ENCODE measurements at places on chromosomes 12 and 14.
A peak's percentile ranks its signal among the peaks of the same experiment; 100 is the strongest.

DNA sequence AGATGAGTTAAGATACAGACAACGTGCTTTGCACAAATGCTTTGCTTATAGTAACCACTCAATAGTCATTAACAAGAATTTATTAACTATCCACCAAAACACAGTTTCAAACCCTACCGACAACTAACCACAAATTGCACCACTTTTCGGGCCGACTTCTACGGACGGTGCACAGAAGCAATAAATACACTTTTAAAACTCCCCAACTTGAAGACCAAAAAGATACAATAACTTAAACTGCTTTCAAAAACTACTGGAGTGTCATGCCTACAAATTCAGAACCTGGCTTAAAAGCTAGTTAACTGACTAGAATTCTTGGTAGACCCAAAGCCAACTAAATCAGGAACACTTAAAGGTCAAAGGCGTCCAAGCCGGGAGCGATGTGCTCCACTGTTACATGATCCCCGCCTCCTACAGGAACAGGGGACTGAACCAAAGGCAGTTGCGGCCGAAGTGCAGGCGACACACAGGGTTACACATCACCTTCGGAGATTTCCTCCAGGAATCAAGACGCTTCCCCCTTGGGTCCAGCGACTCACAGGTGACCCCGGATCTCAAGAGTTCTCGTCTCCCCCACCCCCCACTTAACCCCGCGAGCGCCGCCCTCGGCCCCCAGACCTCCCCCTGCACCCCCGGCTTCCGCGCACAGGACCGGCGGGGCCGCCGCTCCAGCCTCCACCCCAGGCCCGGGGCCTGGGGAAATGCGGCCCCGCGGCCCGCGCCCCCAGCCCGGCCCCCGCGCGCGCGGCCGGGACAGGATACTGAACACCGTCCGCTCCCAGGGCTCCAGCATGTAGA, 507 bp downstream of the SPTSSA start:
- DNase-seq = peak; percentile 71

GRCh38 chr12:93813972-93814821, 137.0 kb downstream of the CRADD start:
- DNase-seq = no peak

DNA sequence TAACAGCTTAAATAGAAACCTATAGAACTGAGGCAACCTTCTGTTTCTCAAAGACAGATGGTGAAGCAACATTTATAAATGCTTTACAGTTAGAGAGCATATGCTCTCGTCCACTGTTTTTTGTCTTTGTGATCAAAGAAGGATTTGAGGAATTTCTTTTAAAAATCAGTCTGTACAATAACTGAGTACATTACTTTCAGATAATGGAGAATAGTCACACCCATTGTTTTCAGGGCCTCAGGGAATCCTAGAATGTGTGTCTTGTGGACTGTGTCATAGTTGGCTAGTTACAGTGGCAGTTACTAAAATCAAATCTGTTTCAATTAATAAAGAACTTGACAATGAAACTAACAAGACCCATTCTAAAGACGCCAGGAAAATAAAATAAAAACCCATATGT, 107.9 kb downstream of the PRKCH start:
- DNase-seq = no peak

- no peak for DNase-seq
Observed at GRCh38 chr12:124923905-124924734, 9.7 kb upstream of the UBC start.

DNA sequence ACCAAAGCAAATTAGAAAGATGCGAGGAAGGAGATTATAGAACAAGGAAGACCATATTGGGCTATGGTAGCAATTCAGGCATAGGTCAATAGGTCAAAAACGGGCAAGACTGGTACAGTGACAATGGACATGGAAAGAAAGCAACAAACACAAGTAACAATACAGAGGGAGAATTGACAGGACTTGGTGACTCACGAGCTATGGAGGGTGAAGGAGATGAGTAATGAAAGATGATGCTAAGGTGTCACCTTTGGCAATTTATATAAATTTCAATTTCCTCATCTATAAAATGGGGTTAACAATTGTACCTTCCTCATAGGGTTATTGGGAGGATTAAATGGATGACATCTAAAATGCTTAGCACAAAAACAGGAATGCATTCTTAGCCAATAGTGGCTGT, 15.1 kb upstream of the DUSP16 start:
- DNase-seq = no peak

- no peak for DNase-seq
Observed at GRCh38 chr14:50835280-50835679, 4.3 kb upstream of the NIN start.

- DNase-seq = no peak
Observed at GRCh38 chr14:38107216-38107631, 100.5 kb upstream of the SSTR1 start.

DNA sequence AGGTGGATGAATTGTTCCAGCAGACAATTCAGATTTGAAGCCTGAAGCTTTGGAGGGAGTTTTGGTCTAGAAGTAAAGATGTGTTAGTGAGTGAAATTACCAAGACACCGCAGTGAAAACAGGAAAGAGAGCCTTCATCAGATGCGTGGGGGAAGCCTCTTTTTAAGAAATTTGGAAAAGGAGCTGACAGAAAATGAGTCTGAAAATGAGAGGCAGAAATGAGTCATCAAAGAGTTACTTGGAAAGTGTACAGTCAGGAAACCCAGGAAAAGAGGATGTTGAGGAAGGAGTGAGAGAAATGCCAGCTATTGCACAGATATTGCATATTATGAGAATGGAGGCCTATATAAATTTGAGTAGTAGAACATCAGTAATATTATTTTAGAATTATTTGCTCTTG, 520.7 kb downstream of the NRXN3 start:
- DNase-seq = no peak

GRCh38 chr12:66241061-66242043, 52.3 kb downstream of the IRAK3 start:
- DNase-seq = no peak

DNA sequence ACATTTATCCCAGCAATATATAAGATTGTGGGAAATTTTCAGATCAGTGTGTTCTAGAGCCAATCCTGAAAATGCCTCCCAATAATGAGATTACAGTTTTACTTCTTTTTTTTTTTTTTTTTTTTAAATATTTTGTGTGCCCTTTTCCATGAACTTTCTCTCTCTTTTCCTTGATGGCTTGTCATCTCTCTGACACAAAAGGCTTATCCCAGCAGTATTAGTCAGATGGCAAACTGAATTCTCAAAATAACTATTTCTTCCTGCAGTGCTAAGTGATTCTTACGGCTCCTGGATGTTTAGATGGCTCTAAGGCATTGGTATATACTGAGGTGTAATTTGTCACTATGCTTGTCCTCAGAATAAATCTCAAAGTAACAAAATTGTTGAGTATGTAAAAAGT, 86.7 kb downstream of the LRP6 start:
- no peak for DNase-seq

DNA sequence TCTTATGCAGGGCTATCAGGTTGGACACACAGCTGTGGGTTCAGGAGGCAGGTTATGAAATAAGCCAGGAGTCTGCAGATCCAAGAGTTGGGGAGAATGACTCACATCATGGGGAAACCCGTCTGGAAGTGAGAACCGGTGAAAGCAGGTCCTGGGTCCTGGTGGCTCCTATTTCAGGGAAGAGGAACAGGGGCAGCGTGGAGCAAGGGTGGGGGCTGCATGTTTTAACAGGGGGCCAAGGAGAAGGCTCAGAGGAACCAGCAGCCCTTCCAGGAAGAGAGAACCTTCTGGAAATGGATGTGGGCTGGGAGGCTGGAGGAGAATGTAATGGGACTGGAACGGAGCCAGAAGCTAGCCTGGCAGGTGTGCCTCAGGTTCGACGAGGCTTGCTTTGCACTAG, 7.8 kb upstream of the KRT74 start:
- no peak for DNase-seq

GRCh38 chr14:59204305-59204704, 15.8 kb downstream of the DAAM1 start:
- DNase-seq = no peak

- DNase-seq = no peak
Observed at GRCh38 chr12:104218935-104219334, 3.4 kb downstream of the TXNRD1 start.

GRCh38 chr12:41205070-41205709, 17.1 kb downstream of the PDZRN4 start:
- no peak for DNase-seq

GRCh38 chr14:100851946-100852620, 26.2 kb downstream of the MEG3 start:
- no peak for DNase-seq

GRCh38 chr12:65935906-65936901, 111.9 kb downstream of the HMGA2 start:
- DNase-seq = no peak

DNA sequence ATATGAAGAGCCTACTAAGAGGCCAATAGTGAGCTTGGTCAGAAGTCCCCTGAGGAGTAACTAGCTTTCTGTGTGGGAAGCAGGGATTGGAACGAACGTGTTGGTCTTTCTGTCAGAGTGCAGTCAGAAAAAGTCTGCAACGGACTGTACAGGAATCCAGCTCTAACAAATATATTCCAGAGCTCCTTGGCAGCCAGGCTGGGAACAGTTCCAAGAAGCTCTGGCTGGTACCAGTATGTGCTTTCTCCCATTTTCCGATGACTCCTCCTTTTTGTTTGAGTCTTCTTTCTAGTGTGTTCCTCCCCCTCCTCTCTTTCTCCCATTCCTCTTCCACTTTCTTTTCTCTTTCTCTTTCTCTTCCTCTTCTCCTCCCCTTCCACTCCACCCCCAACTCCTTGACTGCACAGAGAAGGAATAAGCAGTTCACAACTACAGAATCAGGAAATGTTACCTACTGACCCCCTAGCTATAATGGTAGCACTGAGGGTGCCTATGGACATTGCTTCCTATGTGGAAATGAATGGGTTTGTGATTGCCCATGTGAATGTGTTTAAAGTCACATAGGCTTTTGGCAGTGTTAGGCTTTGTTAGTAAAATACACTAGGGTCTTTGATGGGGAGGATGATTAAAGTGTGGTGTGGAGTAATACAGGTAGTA, 59.9 kb downstream of the TTLL5 start:
- DNase-seq = no peak

DNA sequence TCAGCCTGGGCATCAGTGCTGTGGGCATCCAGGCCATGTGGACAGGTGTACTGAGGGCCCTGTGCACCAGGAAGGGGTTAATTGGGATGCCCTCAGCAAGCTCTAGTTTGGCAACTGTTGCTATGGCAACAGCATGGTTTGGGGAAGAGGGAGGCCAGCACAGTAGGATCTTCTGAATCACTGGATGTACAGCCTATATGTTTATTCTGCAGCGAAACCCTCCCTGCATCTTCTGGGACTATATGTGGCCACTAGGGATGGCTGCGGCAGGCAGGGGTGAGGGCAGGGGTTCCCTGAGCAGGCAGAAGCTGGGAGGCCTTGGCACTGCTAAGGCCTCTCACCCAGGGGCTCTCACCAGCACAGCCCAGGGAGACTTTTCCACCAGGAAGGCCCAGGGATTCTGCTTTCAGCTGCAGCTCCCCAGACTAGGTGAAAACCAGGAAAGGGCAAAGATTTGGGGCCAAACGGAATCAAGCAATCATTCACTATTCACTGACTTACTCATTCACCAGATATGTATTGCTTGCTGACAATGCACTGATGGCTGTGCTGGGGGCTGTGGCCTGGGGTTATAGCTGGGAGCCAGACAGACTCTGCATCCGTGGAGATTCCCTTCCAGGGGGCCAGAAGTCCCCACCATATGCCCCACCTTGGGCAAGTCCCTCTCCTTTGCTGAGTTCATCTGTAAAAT, 42.8 kb downstream of the IRF2BPL start:
- no peak for DNase-seq

GRCh38 chr12:26821212-26821701, 11.7 kb downstream of the ITPR2 start:
- DNase-seq = no peak

GRCh38 chr14:54362759-54363437, 33.9 kb upstream of the CDKN3 start:
- no peak for DNase-seq

GRCh38 chr14:74949859-74950573, 5.4 kb downstream of the PGF start:
- DNase-seq = no peak

DNA sequence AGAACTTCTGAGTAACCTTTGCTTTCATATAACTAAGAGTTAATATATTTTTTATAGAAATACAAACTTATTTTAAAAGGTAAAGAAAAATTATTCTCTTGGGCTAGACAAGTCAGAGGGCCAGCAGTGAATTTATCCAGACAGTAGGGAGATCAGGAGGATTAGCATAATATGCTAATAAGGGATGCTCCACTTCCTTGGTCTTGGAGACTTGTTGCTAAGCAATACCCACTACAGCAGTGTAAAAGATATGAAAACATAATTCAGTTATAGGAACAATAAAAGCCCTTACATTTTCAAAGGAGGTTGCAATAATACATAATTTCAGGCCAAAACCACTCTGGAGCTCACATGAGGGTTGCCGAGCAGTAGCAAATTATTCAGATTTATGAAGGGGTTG, 615.6 kb downstream of the KCNH5 start:
- no peak for DNase-seq

DNA sequence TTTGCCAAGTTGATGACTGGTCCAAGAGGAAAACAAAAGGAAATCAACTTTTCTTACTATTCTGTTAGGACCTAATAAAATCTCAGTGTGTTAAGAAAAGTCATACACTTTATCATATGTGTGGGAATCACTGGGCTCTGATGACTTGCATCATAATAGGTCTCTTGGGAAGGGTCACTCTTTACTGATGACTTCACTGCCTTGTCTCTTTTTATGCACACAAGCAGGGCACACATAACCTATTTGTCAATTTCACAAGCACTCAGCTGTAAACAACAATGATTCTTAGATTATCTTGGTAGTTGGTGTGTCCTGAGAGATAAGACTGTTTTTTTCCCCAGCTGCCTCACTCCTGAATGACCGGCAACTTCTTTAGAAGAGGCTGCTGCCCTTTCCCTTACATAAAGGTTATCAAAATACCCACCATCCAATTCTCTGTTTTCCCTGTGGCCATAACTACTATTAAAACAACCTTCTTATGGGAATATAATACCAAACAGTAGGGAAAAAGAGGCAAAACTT, 50.9 kb upstream of the INSM2 start:
- DNase-seq = no peak

DNA sequence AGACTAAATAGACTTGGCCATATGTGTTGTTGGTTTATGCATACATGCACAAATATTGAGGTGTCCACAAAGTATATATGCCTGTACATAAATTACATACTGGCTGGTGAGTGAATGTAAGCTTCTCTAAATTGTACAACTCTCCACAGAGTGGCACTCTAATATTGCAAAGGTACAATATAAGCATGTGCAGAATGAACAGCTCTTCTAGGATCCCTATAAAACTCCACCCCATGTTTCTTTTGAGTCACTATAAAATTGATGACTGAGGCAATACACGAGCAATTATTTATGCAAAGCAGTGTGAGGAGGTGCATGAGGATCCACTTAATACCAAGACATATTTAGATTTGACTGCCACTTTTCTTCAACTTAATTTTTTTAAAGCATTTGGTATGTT, 172.2 kb downstream of the NAV3 start:
- DNase-seq = peak; percentile 56

- DNase-seq = no peak
Observed at GRCh38 chr12:23277831-23278230, 652.9 kb downstream of the ETNK1 start.

- DNase-seq = no peak
Observed at GRCh38 chr12:100593490-100593889, 20.0 kb downstream of the GAS2L3 start.
